ENCODE measurements at places on chromosomes 12 and 14.

- no peak for DNase-seq
Measured at GRCh38 chr12:124412646-124413015, 117.7 kb downstream of the RFLNA start.

DNA sequence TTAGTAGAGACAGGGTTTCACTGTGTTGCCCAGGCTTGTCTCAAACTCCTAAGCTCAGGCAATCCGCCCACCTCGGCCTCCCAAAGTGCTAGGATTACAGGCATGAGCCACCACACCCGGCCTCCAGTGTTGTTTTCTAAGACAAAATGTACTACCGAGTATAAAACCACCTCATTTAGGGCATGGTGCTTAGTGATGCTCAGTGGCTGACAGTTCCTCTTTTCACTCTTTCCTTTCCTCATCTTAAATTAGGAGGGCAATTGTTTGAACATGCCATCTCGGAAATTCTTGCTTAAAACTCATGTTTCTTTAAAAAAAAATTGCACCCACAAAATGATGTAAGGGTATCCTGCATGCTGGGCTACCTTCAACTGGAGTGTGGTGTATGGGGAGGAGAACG is 89.0 kb downstream of the RFX4 start:
- DNase-seq: no peak

- no peak for DNase-seq
Measured at GRCh38 chr14:33134975-33135374, 196.3 kb downstream of the NPAS3 start.

DNA sequence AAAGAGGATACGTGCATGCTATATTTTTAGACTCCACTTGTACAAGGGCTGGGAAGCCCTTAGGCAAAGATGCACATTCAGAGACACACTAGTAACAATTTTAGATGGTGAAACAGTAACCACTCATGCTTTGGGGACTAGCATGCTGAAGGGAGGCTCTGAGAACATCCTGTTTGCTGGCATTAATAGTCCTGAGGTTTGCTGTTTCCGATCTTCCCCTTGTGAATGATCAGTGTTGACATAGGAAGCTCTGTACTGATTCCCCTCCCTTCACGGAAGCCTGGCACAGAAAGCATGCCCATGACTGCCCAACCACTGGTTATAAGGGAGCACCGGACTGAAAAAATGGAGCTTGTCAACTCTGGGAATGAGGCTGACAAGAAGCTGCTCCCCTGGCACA is 164.6 kb downstream of the GCH1 start:
- DNase-seq: no peak

- DNase-seq: no peak
Measured at GRCh38 chr12:62606654-62607053, 140.0 kb downstream of the MON2 start.

DNA sequence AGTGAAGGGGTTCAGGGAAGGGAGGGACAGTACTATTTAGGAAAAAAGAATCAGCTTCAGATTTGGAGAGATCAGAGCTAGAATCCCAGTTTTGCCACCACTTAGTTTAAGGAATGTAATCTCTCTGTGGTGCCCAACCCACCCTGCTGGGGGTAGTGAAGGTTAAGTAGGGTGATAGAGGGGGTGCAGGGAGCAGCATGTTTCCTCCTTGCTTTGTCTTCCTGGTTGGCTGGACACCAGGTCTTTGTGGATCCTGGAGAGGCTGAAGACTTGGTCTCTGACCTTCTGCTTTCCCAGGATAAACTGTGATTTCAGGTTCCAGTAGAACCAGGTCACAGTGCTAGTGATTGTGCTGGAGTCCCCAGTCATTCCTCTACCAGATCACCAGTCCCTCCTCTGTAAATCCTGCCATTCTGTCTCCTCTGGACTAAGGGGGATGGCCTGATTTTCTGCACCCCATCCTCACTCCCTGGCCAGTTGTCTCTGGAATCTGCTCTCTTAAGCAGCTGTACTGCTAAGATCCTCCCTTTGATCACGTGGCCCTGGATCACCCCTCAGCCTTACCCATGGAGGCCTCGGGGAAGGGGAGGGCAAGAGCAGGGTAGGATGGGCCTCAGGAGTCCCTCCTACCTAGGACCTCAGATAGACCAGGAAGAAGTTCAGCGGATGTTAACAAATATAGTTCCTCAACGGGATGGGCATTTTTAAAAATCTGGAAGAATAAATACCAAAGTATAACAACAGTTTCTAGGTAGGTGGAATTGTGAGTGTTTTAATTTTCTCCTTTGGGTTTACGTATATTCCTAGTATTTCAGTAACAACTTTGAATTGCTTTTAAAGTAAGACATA is 3.1 kb downstream of the MAP3K12 start:
- DNase-seq: no peak

DNA sequence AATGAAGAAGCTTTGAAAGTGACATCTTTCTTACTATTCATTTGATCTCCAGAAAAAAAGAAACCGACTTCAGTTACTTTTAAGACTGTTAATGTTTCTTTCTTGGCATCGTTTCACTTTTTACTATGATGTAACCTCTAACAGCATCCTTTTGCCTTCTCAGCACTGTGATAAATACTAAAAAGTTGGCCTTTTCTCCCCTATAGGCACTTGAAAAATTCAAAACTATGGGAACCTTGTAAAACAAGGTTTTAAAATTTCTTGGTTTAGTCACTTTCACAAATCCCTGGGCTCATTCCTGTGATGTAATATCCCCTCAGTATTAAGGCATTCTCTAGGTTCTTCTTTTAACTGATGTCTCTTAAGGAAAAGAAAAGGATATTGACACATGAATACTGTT is 281.8 kb downstream of the EGLN3 start:
- no peak for DNase-seq

DNA sequence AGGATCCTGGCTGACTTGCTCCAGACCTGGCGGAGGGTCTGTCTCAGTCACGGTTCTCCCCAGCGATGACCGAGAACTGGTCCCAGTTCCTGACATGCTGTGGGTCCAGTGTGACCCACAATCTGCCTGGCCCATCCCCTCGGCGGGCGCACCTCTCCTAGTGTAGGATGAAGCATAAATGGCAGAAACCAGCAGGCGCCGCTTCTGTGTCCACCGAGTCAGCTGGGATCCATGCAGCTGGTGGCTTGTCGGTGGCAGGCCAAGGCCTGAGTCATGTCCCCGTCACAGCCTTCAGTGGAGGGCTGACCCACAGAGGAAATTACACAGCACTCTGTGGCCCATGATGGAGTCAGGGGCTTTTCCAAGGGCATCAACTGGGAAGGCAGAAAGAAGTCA is 38.5 kb downstream of the NFKBIA start:
- no peak for DNase-seq

GRCh38 chr12:24177889-24178288 is 228.4 kb upstream of the SOX5 start:
- no peak for DNase-seq

Measured in stimulated activated naive CD8-positive, alpha-beta T cell treated with anti-CD3 and anti-CD28 coated beads, Interleukin-15, amount 100 ng/mL, for 72 hours (primary cell).